Stimulated activated CD4-positive, alpha-beta T cell treated with anti-CD3 and anti-CD28 coated beads, Interleukin-2, amount 100 ng/mL, for 24 hours (primary cell): ENCODE measurements at places on chromosomes 13 and 19.

DNA sequence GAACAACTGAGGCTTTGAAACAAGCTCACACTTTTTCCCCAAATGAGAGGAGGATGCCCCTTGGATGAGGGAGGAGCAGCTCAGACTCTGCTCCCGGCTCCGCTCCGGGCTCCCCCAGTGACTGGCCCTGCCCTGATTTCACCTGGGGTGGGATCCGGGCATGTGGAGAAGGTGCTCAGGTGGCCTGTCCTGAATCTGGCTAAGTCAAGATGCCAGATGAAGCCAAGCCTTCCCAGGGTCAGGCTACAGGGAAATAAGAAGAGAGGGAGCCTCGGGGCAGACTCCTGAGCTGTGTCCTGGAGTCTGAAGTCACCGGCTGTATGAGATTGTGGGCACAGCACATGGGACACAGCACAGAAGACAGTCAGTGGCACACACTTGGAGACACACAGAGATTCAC is 10.3 kb downstream of the CEACAM5 start:
- DNase-seq, result no peak

- peak; percentile 52 for DNase-seq
Measured at GRCh38 chr19:9847087-9847671, 12.1 kb downstream of the PIN1 start.

- peak; percentile 34 for DNase-seq
Measured at GRCh38 chr13:30576528-30576927, 41.2 kb upstream of the USPL1 start.

DNA sequence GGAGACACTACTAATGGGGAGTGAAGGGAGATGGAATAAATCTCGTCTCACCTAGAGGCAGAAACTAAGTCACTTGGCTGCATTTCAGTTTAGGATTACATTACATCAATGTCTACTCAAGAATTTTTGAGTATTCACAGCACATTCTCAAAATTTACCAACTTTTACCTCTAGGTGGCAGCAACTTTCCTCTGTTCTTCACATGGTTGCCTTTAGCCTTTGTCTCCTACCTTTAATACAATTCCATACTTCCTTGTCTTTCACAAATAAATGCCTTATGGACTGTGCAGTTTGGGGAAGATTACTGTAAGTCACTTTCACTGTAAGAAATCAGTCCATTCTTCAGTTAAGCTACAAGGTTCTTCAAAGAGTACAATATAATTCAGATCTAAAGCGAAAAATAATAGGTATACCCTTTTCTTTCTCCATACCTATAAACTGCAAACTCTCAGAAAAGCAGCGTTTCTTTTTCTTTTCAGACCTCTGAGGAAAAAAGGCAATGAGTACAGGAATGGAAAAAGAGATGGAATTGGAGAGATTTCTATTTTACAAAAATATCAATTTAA is 379.4 kb downstream of the KLF12 start:
- DNase-seq, result no peak

GRCh38 chr19:44948763-44949374 is 3.0 kb downstream of the APOC2 start:
- DNase-seq, result no peak

DNA sequence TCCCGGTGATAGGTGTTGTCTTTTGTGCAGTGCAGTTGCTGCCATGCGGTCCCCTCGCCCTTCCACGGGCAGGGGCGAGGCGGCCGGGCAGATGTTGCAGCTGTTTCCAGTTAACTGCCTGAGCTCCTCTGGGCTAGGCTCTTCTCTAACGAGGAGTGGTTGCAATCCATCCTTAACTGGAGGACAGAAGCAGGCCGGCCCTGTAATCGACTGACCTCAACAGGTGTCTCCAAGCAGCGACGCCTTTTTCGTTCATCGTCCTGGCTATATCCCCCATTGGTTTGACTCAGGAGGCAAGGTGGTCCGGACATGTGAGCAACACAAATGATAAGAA is 1.9 kb upstream of the TSC22D1 start:
- DNase-seq, result no peak

DNA sequence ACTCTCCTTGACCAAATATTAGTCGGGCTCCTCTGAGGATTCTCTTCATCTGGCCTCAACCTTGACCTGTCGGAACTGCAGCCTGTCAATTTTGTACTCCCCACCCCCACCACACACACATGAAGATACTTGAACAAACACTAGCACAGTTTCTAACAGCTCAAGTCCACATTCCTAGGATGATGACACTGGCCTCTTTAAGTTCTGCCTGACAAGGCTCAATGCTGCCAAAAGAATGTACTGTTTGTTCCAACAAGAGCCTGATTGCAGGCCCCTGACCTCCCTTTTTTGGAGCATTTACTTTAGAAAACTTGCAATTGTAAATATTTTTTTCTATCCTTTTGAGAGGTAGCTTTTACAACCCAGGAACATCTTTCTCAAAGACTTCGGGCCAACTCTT is 169.2 kb upstream of the IRS2 start:
- DNase-seq, result no peak

- DNase-seq, result no peak
Measured at GRCh38 chr19:18908917-18909619, 10.1 kb downstream of the COPE start.

GRCh38 chr13:41313659-41314197 is 2.7 kb downstream of the NAA16 start:
- DNase-seq, result no peak

- DNase-seq, result no peak
Measured at GRCh38 chr19:38063928-38064327, 156.9 kb downstream of the SIPA1L3 start.

DNA sequence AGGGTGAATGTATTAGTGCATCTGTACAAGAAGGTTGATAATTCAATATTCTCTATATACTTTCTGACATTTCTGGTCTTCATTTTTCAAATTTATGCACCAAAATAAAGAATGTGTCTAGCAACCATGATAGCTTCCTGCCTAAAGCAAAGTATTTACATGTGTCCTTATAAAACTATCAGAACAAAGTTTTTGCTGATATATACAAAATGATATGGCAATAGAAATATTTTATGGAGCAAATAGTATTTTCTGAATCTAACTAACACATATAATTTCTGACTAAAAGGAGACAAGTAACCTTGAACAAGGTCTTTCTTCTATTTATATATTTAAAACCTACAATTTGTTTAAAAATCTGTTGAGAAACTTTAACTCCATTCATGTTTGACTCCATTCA is 184.9 kb downstream of the DIAPH3 start:
- DNase-seq, result no peak

DNA sequence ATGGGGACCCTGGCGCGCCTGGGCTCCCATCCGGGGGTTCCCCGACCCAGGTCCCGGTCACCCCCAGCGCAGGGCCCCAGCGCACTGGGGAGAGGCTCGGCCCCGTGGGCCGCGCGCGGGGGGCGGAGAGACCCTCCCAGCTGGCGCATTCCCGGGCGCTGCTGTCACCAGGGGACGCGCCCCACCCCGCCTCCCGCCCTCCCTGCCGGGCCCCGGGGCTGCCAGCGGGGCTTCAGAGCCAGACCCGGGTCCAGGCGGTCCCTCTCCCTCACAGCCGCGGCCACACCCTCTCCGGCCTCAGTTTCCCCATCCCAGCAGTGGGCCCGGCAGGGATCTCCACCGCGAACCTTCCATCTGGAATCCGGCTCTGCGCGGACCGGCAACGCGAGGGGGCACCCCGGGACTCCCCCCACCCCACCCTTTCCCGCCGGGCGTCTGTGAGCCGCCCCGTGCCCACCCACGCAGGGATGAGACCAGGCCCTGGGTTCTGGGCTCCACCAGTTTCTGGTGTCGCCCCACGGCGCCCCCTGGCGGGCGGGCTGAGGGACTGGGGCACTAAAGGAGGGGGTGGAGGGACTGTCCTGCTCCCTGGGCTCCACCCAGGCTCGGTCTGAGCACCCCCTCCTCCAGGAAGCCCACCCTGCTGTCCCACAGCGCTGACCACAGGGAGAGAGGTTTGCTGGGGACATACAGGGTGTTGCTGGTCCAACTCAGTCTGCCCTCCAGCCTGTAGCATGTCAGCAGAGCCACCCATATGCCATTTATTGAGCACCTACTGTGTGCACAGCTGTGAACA is 878 bp upstream of the ADAMTSL5 start:
- peak; percentile 76 for DNase-seq

DNA sequence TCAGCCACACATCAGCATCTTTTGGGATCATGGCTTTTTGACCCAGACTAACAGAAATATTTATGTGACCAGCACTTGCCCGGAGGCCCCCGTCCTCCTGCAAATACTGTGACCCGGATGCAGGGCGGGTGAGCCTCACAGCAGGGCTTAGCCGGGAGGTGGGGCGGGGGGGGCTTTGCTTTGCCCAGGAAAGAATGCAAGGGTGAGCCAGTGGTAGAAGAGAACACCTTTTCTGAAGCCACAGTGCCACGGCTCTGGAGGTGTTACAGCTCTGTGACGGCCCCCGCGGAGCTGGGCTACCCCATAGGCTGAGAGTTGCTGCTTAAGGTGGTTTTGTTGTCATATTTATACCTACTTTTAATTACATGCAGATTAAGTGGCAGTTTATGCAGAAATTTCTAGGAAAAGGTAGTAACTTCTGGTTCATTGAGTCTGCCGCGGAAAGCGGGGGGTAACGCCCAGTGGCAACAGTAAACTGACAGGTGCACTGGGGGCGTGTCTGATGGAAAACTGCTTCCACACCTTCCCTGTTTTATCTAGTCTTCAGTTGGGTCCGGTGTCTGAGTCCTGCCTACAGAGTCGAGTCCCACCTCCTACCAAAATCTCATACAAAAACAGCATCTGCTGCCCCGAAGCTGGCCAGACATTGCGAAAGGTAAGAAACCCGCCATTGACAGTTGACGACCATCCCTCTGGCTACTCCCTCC is 187.9 kb downstream of the TEX29 start:
- DNase-seq, result no peak

DNA sequence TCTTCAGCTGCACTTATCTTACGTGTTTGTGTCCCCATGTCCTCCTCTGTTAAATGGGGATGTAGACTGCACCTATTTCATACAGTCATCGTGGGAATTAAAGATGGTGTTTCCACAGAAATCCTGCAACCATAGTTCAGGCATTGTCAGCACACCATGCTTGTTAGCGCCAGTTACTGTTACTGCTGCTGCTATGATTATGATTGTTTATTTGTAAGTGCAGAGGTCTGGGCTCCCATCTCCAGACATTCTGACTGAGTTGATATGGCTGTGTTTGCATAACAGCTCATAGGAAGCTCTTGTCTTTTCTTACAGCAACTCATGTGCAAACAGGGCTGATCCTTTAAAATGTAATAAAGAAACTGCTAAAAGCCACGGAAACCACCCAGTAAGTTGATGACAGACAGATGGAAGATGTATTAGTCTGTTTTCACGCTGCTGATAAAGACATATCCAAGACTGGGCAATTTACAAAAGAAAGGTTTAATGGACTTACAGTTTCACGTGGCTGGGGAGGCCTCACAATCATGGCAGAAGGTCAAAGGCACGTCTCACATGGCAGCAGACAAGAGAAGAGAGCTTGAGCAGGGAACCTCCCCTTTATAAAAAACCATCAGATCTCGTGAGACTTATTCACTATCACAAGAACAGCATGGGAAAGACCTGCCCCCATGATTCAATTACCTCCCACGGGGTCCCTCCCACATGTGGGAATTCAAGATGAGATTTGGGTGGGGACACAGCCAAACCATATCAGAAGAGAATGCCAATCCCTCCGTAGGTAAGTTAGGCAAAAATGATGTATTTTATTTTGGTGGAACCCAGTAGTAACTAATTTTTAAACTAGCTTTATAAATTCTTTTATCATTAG is 1.6 kb downstream of the ZSCAN5A start:
- no peak for DNase-seq

DNA sequence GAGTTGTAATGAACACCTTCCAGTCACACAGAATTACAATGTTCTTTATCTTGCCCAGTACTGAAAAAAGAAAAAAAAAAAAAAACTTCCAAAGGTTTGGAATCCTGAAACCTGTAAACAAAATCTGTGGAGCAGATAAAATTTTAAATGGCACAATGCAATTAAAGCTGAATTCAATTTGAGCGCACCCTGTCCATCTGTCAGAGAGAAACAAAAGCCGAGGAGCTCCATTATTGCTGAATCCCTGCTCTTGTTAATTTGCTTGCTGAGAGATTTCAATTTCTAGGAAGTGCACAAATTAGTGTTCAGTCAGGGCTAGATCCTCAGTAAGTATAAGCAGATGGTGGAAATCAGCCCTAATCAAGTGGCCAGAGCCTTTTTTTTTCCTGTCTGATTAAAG is 65.2 kb downstream of the DACH1 start:
- DNase-seq, result no peak

DNA sequence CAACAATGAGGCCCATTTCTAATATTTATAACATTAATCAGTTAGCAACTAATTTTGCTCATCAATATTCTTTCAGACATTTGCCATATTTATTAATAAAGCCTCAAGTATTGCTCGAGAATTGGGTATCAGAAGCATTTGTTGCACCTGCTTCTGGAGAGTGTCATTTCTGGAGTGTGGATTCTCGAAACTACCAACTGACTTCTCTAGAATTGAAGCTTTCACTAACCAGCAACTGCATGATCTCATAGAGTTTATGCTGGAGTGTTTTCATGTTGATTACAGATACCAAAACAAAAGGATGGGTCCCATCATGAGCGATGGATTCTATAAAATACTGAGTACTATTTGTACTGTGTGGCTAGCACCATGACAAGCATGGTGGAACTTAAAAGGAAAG is 121.0 kb upstream of the SLC7A1 start:
- no peak for DNase-seq

- peak; percentile 81 for DNase-seq
Measured at GRCh38 chr19:7926021-7926726, at the start of gene CTXN1. TSS of gene CTXN1 (minus strand) at chr19:7926135. CDS start at chr19:7925538, 597 bp downstream.

GRCh38 chr13:100836711-100837110 is 162.1 kb upstream of the TMTC4 start:
- no peak for DNase-seq

- DNase-seq, result no peak
Measured at GRCh38 chr13:101417043-101417406, 717 bp upstream of the NALCN start.

DNA sequence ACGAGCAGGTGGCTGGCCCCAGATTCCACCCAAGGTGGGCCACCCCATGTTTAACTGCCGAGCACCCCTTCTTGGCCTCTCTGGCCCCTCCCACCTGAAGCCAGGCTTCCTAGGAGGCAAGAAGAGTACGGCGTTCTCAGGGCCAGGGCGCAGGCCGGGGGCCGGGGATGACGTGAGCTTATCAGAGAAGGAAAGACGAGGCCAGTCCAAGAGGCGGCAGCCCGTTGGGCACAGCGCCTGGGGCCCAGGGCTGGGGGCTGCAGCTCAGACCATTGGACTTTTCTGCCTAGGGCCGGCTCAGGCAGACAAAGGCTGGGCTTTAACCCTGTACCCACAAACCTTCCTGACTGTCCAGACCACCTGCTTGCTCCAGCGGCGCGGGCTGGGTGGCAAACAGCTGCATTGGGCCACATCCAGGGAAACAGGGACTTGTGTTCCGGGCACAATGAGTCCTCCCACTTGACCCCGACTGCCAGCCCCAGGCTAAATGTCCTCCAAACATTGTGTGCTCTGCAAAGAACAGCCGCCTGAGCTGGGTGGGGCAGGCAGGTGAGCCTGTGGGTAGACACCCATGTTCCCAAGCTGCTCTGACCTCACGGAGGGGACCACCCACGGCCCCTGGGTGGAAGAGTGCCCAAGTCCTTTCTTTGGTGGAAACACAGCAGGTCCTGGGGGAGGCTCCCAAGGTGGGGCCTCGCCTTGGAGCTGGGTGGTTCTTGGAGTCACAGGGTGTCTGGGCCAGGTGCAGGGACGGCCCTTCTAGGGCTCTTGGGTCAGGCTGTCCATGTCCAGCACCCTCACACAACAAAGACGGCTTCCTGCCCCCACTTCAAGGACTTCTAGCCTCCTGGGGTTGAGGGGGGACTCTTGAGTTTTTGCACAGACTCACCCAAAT is 21.9 kb downstream of the COMP start:
- no peak for DNase-seq
